ENCODE measurements at places on chromosomes 4 and X.

DNA sequence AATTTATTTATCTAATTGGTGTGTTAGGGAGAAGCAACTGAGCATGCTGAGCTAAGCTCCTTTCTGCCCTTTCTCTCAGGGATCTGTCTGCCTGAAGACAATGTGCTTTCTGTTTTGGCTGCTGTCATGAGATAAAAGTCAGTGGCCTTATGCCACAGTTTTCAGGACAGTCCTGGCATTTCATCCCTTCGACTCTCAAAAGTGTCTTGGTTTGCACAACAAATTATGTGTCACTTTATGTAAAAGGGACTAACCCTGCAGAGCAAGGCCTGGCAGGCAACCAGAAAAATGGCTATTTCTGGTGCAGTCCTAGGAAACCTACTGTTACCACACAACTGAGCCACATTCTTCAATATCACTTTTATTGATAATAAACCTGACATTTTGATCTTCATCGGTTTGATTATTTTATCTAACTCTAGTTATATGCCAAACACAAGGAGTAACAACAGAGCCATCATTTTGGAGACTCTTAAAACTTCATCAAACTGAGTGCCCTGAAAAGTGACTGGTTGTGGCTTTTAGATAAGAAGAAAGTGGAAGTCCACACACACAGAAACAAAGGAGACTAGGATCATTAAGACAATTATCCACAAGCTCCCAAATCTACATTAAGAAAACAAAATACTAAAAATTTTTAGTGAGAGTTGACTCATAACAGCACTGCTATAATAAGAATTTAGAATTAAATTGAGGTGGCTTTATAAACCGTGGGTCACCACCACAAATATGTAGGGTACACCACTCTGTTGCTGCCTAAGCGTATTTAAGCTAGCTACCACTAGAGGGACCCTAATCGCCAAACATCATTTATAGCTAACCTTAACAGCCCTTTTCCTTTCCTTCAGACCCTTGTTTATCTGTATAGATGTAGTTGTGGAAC is 95.9 kb upstream of the PTPN13 start:
- no peak for DNase-seq

- no peak for DNase-seq
These were observed 17.7 kb upstream of the CPE start for GRCh38 chr4:165360985-165361670.

DNA sequence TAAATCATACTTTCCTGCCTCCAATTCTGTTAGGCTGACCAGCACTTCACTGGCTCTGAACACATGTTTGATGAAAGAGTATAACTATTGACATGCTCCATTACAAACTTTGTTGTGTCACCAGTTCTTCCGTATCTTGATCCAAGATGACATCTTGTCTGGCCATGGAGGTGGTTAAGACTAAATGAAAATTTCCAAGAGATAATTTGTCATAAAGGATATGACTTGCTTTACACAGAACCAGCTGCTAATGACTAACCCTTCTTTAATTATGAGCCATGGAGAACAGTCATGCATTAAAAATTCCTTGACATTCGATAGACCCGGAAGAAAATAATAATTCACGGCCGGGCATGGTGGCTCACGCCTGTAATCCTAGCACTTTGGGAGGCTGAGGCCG is 17.7 kb upstream of the N4BP2 start:
- no peak for DNase-seq

GRCh38 chr4:174217273-174218126 is 66.0 kb downstream of the FBXO8 start:
- no peak for DNase-seq

DNA sequence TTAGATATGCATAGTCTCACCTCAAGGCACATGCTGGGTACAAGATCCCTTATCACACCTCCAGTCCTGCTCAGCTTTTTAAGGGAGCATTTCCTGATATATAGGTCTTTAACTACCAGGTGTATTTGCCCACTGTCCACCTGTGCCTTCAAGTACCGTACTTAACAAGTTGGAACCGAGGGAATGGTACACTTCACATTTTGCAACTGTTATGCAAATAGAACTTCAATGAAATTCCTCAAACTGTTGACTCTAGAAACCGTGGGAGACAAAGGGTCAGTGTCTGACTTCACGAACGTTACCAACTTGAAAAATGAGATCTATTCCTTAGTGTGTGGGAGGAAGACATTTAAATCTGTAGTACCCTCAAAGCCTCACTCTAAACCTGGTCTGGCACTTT is 5.2 kb downstream of the TRIM2 start:
- no peak for DNase-seq

DNA sequence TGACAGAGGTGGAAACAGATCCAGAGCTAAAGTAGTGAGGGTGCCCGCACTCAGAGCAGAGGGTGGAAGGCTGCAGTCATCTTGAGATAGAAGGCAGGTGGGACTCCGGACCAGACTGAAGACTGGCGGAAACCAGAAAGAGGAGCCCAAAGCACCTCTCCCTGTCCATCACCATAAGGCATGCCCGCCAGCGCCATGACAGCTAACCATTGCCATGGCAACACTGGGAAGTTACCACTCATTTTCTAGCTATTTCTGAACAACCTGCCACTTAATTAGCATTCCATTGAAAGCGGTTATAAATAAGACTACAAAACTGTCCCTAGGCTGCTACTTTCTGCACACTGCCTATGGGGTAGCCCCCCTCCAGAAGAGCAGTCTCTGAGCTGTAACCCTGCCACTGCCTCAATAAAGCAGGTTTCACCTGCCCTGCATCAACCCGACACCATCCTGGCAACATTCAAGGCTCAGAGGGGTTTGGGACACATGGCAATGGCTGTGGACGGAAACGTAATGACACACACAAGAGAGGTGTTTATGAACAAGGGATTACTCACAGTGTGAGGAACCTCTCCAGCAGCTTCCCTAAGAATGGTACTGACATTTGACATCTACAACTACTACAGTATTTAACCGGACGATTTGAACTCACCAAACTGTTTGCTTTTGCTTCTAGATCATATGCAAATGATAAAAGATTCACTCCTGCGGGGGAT is 27.8 kb upstream of the FGFBP2 start:
- no peak for DNase-seq

DNA sequence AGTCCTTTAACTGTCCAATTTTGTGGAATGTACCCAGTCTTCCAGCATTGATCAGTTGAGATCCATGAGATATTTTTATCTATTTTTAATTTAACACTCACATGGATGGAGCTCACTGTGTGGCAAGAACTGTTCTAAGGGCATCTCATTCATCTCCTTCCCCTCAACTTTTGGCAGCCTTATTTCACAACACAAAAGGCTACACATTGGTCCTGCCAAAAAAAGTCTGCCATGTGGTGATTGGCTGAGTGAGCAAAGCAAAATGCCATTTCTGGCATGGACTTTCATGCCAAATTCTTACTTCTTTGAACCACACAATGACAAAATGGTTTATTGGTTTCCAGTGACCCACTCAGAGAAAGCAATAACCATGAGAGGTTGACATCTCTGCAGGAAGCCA is 171.6 kb upstream of the MAP3K15 start:
- no peak for DNase-seq

DNA sequence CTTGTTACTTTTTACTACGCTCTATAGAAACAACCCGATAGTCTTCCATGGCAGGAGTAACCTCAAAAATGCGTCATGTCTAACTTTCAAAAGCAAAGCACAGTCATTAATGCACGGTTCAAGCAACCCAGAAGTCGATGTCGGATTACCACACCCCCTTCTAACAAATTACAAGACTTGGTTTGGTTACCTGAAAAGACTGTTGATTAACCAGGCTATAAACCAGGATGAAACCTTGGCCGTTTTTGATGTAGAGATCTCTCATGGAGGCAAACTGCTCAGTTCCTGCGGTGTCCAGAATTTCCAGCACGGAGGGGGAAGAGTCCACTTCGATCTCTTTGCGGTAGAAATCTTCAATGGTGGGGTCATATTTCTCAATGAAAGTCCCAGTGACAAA is 2.4 kb downstream of the RAP2C start:
- DNase-seq: no peak

DNA sequence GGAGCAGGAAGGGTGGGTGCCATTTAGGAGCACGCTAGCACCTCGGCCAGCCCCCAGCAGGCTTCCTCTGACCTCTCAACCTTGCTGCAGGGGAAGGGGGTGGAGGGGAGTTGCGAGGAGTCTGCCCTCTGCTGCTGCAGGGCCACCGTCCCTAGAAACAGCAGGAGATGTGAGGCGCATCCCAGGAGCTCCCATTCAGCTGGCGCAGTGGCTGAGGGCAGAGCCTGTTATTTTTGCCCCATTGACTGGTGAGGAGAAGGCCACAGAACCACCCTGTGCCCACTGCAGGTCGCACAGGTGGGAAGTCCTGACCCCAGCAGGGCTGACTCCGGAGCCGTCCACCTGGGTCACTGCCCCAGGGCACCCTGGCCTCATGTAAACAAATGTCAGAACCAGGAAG is 8.0 kb downstream of the PDE6B start:
- no peak for DNase-seq

DNA sequence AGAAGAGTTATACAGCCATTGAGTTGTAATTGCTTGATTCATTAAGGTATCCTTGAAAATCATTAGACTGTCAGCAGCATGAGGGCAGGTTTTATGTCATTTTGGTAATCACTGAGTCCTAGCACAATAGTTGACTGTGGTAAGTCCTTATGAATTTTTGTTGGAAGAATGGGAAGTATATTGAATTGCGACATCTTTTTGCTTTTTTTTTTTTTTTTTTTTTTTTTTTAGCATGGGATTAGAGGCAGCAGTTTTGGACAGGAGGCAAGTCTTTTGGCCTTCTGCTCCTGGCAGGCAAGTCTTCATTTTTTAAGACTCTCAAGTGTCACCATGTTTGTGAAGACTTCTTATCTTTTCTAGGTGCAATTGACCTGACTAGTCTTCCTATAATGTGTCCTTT is 29.7 kb downstream of the PRRG1 start:
- DNase-seq: no peak

- DNase-seq: no peak
These were observed 132.3 kb downstream of the CBR4 start for GRCh38 chr4:168877511-168878491.

DNA sequence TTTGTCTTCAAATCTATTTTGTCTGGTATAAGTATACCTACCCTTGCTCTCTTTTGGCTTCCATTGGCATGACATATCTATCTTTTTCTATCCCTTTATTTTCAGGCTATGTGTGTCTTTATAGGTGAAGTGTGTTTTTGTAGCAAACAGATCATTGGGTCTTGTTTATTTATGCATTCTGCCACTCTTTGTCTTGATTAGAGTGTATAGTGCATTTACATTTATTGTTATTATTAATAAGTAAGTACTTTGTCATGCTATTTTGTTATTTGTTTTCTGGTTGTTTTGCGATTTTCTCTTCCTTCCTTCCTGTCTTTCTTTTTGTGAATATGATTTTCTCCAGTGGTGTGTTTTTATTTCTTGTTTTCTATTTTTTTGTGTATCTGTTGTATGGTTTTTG is 188.6 kb downstream of the GLUD2 start:
- DNase-seq: no peak

- no peak for DNase-seq
These were observed 29.5 kb downstream of the TFDP3 start for GRCh38 chrX:133188631-133189030.

DNA sequence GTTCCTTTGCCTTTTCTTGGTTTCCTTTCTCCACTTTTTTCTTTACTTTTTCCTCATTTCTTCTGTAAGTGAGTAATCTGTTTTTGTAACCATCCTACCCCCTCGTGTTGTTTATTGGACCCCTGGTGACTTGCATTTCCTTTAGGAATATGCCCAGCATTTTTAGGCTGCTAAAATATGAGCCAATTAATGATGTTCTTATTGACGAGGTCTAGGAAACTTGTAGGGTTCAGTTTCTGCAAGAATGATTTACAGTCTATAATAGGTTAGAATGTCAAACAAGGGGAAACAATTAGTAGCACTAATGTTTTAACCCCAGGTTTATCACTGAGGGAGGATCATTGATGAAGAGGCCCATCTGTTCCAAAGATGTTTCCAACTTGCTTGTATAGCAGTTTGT is 79.0 kb downstream of the CPE start:
- DNase-seq: no peak

GRCh38 chrX:63708801-63709200 is 76.2 kb downstream of the ARHGEF9 start:
- no peak for DNase-seq

DNA sequence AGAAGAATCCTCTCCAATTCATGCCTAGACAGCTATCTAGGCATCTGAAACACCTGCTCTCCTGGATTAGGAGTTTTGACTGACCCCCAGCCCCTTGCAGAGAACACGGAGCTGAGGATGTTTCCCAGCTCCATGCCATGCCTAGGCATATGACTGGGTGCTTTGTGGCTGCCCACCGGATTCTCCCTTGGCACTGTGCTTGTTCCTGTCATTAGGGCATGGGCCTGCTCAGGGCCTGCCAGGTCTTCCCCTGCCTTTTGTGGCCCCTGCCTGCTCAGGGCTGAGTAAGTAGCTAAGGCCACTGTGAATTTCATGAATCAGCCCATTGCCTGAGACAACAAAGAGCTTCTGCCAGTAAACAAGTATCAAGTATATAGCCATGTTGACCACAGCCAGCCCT is 867.4 kb downstream of the TECRL start:
- DNase-seq: no peak

DNA sequence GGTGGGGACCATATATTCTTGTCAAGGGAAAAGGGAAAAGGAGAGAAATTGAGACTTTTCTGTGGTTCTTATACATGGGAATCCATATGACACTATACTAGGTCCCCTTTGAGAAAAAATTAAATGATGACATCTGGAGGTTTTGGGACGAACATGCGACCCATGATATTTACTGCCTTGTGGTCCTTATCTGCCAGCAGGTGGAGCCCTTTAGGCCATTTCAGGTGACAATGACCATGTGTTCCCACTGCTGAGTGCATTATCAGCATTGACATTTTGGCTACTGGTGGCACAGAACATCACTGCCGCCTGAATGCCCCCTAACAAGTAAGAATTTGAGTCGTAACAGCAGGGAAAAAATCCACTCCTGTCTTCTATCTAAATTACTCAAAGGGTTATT is 843.4 kb downstream of the FSTL5 start:
- DNase-seq: no peak

GRCh38 chr4:123830930-123831329 is 434.3 kb downstream of the SPRY1 start:
- no peak for DNase-seq

- DNase-seq: no peak
These were observed 19.1 kb downstream of the SLAIN2 start for GRCh38 chr4:48360285-48361011.

- no peak for DNase-seq
These were observed 100.2 kb downstream of the FIP1L1 start for GRCh38 chr4:53477636-53478035.

GRCh38 chr4:74133786-74134499 is 24.0 kb upstream of the MTHFD2L start:
- peak; percentile 52 for DNase-seq

GRCh38 chr4:16083241-16084191 is at the start of gene PROM1:
PROM1 (minus strand) TSS chr4:16084023; CDS start chr4:16075906, 8,117 bp downstream.
- no peak for DNase-seq

GRCh38 chr4:143359644-143360193 is 23.0 kb downstream of the GAB1 start:
- DNase-seq: no peak

DNA sequence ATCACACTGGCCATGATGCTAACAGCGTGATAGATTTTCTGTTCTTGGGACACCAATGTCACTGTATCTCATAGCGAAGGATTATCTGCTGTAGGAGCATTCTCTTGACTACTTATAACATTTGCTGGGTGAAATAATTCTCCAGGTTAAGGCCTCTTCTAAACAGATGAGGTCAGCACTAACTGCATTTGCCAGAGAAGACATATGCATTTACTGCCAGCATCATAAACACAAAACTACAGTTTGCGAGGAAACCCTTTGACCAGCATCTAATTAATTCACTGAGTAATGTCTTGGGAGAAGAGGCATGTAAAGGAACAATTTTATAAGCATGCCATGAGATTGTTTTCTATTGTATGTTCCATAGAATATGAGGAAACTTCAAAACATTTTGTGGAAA is 13.9 kb downstream of the TBC1D1 start:
- no peak for DNase-seq
